ENCODE measurements at places on chromosomes 1 and 21.
A peak's percentile ranks its signal among the peaks of the same experiment; 100 is the strongest.

DNA sequence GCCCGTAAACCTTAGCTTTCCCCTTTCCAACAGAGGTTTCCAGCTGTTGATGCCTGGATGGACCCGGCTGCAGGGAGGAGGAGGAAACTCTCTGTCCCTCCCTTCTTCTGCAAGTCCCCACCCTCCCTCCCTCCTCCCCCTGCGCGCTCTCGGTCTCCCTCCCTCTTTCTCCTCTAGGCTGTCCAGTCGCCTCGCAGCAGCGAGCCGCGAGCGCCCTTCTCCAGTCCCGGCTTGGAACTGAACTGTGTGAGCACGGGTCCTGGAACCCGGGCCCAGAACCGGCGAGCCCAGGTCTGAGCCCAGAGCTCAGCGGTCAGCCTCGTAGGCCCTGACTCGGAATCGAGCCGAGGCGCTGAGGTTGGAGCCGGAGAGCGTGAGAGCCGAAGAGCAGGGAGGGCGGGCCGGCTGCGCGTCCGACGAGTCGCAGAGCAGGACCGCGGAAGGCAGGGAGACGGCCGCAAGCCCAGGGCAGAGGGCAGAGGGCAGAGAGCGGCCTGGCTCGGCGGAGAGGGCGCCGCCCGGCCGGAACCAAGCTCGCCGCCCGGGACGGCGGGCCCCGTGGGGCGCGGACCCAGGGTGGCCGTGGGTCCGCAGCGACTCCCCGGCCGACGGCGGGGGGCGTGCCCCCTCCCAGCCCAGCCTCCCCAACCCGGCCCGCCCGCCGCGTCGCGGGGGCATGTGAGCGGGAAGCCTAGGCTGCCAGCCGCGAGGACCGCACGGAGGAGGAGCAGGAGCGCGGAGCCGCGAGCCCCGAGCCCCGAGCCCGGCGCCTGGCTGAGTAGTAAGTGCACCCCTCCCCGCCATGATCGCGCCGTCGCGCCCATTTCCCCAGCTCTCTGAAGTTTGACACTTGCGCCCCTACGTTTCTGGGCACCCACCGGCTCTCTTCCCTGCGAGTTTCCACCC, at the start of gene SOX13:
TSS of gene SOX13 (plus strand) at position 185 of the 906 bp plus-strand sequence. CDS start 39,801 bp downstream, outside the sequence.
- DNase-seq: peak; percentile 95

DNA sequence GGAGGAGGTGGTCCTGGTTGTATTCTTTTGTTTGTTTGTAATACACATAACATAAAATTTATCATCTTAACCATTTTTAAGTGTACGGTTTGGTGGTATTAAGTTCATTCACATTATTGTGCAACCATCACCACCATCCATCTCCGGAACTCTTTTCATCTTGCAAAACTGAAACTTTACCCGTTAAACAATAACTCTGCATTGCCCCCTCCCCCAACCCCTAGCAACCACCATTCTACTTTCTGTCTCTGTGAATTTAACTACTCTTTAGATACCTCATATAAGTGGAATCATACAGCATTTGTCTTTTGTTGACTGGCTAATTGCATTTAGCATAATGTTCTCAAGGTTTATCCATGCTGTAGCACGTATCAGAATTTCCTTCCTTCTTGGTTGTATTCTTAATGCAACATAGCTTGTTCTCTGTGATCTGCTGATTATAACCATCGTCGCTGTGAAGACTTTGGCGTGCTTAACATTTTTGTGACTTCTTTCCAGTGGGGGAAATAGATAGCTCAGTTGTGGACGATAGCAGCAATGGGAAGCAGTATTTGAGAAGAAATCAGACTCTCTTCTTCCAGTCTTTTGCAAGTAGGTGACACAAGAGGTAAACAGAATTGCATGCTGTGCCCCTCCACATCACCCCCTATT, 117.5 kb upstream of the HOOK1 start:
- no peak for DNase-seq

DNA sequence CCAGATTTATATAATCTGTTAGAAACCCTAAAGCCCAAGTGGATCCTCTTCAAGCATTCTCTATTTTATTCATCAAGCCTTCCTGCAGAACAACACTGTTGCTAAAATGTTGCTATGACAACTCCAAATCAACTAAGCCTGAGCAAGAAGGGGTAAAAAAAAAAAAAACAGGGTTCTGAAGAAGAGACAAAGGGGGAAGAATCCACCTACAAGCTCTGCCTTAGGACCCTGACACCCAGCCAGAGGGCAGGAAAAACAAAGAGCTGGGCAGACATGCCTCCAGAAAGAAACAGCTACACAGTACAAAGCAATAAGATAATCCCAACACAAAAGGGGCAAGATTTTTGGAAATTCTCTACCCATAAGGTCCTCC, 1.3 kb downstream of the USF1 start:
- DNase-seq: no peak

DNA sequence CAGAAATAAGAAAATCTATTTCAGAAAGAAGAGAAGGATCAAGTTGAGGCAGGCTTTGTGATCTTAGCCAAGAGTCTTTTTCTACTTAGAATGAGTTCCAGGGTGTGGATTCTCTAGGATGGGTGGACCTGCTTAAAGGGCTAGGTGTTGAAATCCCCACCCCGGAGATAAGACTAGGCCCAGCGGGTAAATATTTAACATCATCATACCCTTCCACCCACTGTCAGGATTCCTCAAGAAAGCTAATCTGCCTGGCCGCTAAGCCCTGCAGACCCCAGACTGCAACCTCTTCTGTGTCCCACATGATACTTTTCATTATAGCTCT, 5.8 kb downstream of the IGSF9 start:
- DNase-seq: no peak

DNA sequence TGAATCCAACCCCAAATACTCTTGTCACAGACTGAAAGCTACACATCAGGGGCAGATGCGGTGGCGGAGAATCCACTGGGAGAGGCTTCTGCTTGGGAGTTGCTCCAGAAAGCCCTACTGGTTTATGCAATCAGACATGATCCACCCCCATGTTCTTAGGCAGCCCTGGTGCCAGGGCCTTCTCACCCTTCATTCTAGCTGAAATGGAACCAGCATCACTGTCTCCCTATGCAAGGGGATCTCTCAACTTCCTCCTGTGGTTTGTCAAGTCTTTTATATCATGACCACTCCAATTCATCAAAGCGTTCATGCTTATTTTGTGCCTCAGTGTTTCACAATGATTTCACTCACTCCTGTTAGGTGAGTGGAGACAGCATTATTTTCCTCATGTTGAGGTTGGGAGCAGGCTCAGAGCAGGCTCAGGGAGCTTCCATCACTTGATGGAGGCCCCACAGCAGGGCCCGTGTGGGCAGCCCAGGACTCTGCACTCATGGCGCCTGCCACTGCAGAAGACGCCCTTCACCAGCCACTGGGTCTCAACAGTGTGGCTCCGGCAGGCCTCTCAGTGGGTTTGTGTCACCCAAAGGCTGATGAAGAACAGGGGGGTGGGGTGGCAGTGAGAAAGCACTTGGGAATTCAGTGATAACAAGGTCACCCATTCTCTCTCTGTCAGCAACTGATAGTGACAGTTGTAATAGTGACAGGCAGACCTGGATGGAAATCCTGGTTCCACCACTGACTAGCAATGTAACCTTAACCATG, 67.1 kb downstream of the CD58 start:
- no peak for DNase-seq

DNA sequence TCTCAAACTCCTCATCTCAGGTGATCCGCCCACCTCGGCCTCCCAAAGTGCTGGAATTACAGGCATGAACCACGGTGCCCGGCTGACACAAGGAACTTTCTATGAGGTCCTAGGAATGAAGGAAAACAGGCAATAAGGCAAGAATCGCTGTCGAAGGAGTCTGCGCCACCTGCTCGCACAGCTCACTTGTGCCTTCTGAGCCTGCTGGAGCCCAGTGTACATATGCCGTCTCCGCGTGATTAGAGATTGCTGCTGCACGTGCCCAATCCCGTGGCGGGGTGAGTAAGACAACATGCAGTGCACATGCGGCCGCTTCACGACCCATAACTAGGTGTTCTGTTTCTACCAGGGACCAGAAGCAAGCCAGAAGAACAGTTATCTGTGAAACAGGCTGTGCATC, 24.3 kb downstream of the H3-3A start:
- DNase-seq: no peak

- peak; percentile 97 for DNase-seq
Observed at GRCh38 chr1:39408641-39409054, 82.8 kb upstream of the BMP8A start.

GRCh38 chr1:85058311-85058710, 10.0 kb upstream of the MCOLN3 start:
- peak; percentile 6 for DNase-seq

GRCh38 chr1:30522031-30523004, 201.1 kb downstream of the MATN1 start:
- DNase-seq: no peak

- no peak for DNase-seq
Observed at GRCh38 chr21:26137379-26138060, 33.0 kb downstream of the APP start.

DNA sequence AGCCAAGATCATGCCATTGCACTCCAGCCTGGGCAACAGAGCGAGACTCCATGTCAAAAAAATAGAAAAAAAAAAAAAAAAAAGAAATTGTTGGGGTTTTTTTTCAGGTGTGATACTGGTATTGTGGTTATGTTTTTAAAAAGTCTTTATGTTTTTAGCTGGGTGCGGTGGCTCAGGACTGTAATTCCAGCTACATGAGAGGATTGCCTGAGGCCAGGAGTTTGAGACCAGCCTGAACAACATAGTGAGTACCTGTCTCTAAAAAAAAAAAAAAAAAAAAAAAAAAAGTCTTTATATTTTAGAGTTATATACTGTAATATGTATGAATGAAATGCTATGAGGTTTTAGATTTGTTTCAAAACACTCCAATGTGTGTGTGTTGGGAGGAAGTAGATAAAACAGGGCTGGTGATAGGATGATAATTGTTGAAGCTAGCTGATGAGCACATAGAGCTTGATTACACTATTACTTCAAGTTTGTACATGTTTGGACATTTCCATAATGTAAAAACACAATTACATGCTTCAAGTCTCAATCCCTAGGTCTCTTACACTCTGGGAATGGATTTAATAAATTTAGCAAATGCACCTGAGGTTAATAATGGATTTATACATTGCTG, 30.2 kb upstream of the ATP5PO start:
- no peak for DNase-seq

GRCh38 chr1:192630521-192631287, 5.2 kb upstream of the RGS13 start:
- no peak for DNase-seq

GRCh38 chr1:233790662-233791371, 113.7 kb upstream of the SLC35F3 start:
- peak; percentile 84 for DNase-seq

GRCh38 chr1:55168353-55168752, 46.8 kb downstream of the USP24 start:
- no peak for DNase-seq

GRCh38 chr1:24558902-24559791, 3.3 kb downstream of the NCMAP start:
- peak; percentile 80 for DNase-seq

DNA sequence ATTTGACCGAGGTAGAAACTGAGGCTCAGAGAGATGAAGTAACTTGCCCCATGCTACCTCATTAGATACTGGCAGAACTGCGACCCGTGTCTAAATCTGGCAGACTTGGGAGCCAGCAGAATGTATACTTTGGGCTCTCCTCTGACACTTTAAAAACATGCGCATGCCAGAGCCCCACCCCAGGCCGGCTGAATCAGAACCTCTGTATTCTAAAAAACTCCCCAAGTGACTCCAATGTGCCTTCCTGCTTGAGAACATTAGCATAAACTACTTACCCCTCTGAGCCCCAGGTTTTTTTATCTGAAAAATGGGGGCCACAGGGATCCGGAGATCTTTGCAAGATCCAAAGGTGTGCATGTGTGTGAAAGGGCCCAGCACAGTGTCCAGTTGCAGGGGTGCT, 344.7 kb upstream of the USP24 start:
- no peak for DNase-seq

DNA sequence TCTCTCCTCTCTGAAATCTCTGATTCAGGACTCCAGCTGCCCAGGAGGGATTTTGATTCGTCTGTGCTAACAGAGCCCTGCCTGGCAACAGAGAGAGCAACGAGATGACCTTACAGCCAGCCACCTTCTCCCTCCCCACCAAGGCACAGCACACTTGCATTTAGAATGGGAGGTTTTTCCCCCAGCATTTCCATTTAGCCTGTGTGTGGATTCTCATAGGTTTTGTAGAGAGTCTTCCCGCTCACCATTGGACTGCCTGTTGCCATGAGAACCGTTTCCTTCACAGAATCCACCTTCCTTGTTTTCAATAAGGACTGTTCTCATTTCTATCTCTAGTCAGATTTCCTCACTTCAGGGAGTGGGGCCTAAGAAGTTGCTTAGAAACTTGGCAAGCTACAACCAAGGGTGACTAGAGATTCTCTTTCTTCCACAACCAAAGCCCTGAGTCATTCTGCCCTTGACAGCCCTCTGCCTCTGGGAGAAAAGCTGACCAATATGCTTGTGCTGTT, 5.8 kb upstream of the IKBKE start:
- peak; percentile 23 for DNase-seq

DNA sequence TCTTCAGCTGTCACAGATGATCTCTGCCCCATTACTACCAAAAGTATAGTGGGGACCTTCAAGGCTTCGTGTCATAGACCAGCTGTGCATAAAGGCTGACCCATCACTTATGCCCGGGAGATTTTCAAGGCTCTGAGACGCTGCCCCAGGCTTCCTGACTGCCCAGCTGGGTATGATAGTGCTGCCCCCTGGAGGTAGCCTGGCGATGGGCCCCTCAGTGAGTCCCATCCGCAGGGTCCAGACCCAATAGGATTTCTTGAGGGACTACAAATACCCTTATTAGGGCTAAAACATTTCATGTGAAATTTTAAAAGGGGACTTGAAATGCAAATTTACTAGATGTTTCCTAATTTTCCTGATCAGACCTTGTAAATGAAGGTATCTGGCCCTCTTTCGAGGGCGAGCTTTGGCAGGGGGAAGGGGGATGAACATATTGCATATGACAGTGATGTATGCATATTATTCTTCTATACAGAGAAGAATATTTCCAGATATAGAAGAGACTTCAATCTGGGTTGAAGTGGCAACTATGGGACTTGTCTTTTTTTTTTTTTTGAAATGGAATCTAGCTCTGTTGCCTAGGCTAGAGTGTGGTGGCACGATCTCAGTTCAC, 11.7 kb upstream of the FCMR start:
- DNase-seq: no peak

DNA sequence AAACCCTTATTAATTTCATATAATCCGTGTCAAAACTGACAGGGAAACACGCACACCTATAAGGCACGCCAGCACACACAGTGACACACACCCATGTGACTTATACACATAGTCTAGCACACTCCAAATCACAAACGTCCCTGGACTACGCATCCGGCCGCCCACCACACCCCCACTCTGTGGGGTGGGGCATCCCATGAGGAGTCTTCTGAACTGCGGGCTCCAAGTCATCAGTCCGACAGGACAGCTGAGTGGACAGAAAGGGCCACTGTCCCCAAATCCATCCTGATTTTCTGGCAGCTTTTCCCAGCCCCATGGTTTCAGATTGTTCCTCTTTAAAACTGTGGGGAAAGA, 829 bp downstream of the PEA15 start:
- DNase-seq: no peak

- no peak for DNase-seq
Observed at GRCh38 chr1:21045351-21045750, 131.3 kb downstream of the EIF4G3 start.

- DNase-seq: no peak
Observed at GRCh38 chr1:3681898-3682806, 29.8 kb downstream of the TP73 start.

Data from globus pallidus (tissue), 1 donor.